Heart left ventricle (tissue), 16 donors: ENCODE measurements at places on chromosomes 6 and 20.

DNA sequence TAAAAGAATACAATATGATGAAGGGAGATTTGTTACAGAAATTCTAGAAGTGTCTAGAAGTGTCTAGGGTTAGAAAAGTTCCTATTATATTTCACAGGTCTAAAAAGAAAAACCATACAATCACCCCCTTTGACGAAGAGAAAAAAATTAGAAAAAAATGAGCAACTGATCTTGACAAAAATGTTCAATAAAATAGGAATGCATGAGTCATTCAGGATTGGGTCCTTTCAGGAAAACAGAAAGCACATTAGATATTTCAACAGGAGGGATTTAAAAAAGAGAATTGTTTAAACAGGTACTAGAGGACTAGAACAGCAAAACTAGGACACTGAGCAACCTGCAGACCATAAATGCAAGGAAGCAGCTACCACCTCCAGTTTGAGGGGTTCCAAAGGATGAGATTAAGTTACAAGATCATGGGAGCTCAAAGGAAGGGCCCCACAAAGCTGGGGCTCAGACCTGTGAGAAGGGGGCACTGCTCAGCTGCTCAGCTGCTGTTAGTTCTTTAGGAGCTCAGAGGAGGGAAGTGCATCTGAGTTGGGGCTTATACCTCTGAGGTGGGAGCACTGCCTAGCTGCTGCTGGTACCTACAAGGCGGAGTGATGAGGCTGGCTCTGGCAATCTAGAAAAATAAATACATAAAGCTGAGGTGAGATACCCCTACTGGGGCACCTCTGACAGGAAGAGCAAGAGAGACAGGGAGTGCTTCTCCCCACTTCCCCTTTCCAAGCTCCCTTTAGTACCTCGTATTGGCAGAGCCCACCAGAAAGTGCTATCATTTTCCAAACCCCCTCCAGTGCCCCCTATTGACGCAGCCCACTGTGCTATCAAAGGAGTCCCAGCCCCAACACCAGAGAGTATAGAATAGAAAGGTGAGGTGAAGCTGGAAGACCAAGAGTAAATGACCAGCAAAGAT, 27.1 kb upstream of the BEND6 start:
- DNase-seq, result no peak

DNA sequence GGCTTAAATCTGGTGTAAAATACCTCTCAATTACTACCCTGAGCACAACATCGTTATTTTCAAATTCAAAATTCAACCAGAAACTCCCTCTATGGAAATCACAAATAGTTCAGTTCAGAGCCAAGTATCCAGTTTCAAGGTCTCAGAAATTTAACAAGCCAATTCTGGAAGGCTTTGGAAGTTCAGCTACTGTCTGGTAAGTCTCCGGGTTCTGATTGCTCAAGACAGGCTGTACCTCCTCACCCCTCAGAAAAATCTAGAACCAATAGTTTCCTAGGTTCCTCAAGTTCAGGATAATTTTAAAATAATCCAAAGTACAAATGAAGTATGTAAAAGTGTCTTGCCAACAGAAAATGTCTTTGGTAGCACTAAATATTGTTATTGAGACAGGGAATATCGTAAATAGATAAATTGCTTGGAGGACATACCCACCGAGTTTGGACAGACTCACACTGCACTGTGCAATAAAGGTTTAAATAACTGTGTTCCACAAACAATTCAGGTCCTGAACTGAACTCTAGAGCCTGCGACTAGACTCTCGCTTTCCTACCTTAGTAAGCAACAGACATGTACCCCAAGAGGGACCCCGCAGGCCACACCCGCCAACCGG, 729 bp downstream of the ATG5 start:
- no peak for DNase-seq

- no peak for DNase-seq
Observed at GRCh38 chr6:63537201-63537958, 34.9 kb upstream of the LOC128125822 start.

- no peak for DNase-seq
Observed at GRCh38 chr6:122681705-122682104, 71.5 kb downstream of the PKIB start.

DNA sequence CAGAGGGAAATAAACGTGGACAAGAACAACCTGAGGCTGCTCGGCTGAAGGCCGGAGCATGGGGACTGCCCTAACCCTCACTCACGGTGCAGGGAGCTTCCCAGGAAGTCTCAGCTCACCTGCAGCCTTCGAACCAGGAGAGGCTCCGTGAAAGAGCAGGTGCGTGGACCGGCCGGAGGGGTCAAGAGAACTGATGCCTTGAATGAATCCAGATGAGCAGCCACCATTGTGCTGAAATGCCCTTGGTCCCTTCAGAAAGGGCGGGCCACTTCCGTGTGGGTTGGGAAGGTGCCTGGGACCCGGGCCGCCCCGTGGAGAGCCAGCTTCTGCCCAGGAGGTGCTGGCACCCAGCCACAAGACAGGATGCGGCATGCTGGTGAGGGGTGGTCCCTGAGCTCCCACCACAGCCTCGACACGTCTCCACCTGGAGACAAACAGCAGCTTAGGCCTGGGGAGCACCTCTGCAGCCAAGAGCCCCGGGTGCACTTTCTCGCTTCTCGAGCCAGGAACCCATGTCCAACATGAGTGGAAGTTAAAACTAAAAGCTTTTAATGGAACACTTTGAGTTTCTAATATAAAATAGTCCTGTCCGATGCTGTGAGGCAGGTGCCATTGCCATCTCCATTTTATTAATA, 83.5 kb downstream of the TTLL2 start:
- no peak for DNase-seq

- peak; percentile 22 for DNase-seq
Observed at GRCh38 chr6:33008944-33009861, at the start of gene HLA-DOA. TSS of gene HLA-DOA (minus strand) at chr6:33009591.
